M059J (cell line): ENCODE measurements at places on chromosomes 16 and 17. TPM values are rescaled to one million over a fixed set of nuclear protein-coding genes. Genes with fewer than 3 reads are reported as not detected.
A peak's percentile ranks its signal among the peaks of the same experiment; 100 is the strongest.

GRCh38 chr16:10635365-10636021 is 55.1 kb upstream of the EMP2 start:
- DNase-seq: no peak

- peak; percentile 3 for DNase-seq
These were observed 993.5 kb downstream of the CDH8 start for GRCh38 chr16:61042737-61043136.

DNA sequence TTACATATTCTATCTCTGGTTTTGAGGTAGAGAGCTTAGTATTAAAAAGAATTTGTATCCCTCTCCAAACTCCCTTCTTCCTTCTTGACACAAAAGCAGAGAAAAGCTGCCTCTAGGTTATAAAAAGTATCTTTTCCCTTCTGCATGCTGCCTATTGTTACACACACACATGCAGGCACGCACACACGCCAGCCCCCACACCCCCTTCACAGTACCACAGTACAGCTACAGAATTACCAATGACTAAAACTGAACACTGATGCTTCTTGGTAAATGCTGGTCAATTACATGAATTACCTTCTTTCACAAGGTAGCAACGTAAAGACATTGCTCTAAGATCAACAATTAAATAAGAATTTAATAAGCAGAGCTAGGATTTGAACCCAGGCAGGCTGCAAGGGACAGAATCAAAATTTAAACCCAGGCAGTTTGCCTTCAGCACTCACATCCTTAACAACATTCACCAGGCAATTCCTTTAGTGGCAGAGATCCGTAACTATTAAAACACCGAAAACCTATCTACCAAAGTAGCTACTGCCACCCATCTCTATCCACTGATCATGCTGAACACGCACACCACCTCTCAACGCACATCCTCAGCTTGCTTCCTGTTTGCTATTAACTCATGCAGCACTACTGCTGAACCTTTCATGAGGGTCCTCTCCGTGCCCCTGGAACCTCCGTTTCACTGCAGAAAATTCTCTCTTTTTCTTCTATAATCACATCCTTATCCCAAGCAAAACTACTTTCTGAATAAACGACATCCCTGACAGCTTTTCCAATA is 37.8 kb downstream of the YWHAE start:
- no peak for DNase-seq

DNA sequence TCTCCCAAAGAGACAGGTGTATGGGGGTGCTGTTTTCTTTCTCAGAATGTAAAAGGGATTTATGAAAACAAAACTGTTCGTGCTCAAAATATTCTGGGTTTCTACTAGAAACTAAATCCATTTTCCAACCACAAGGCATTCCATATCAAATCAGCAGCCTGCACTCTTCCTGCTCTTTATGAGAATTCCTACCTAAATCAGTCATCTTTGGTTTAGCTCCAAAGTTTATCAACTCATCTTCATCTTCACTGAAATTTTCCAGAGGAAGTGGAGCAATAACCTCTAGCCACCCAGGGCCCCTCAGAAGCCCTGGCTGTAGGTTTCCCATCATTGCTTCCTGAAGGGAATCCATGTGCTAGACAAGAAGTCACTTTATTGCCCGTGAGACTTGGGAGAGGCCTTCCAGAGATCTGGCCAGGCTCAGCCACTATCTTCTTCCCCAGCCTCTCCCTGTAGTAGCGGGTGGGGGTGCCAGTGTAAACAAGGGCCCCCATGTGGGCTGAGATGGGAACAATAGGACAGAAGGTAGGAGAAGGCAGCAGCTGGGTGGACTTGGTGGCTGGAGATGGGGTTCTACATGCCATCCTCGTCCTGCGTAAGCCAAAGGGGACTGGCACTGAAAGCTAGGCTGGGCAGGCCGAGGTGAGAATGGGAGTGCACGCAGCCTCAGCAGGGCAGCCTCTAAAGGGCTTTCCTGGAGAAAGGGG is 22.0 kb upstream of the ALDH3A1 start:
- DNase-seq: peak; percentile 84

CARD14 gene
- total RNA-seq: 0.10 TPM in 1 of 2 replicates, not detected in the other

COPS3 gene
- 204 and 245 TPM in 2 replicates for total RNA-seq

DNA sequence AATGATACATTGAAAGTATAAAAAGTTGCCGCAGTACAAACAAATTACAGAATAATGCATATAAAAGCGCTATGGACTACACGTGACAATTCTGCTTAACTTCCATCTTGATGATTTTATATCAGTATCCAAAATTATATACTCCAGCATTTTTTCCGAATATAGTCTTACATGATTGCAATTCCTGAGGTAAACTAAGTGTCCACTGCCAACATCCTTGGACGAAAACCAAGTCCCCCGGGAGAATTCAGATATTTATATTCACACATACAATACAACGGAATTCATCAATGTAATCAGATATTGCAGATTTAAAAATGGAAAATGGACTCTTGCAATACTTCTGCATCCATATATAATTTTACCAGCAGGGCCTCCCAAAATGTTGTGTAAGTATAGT is 8.9 kb upstream of the MYH11 start:
- no peak for DNase-seq

- DNase-seq: no peak
These were observed 67.5 kb upstream of the IRX6 start for GRCh38 chr16:55256412-55257016.

- DNase-seq: no peak
These were observed 48.2 kb downstream of the CEP112 start for GRCh38 chr17:66143657-66144282.

DNA sequence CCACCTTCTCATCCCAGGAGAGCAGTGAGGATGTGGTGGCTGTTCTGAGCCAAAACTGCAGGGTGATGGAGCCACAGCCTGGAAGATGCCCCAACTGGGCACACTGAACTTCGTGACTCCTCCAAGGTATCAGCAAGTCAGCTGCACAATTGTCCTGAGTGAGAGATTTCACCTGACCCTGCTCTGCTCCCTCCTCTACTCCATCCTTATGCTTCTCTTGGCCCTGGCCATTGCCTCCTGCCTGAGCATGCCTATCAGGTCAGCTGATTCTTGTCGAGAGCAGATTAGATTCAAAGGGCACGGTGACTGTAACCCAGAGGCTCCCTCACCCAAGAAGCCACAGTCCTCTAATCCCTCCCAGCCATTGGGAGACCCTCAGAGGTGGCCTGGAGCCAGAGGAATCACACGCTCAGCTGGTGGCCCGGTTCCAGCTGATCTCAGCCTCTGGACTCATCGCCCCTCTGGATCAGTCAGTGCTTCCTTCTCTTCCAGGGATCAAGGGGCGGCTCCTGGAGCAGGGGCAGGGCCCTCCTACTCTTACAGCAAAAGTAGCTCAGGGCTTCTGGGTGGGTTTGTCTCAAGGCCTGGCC is 7.0 kb upstream of the CYB561 start:
- DNase-seq: no peak

GRCh38 chr16:53084141-53084541 is 29.4 kb downstream of the CHD9 start:
- DNase-seq: no peak

PLA2G10 gene
- not detected in 2 replicates for total RNA-seq

- peak; percentile 30 for DNase-seq
These were observed 99.0 kb downstream of the OMG start for GRCh38 chr17:31198026-31198425.

DNA sequence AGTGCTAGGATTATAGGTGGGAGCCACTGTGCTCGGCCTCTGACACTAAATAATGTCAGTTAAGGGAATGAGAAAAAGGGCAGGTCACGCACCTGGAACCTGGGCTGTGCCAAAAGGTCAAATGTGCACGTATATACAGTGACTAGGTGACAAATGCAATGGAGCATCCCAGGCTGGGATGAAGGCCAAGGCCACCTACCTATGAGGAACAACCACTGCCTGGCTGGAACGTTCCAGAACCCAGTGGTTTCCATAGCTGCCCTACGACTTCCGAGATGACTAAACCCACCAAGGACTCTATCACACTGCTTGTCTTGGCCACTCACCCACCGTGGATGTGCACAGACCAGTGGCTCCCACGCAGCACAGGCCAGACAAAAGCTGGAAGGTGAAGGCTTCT is 16.1 kb downstream of the ZNF500 start:
- DNase-seq: no peak

PRSS21 gene
- not detected in 2 replicates for total RNA-seq

KRT39 gene
- 0.20 TPM in 1 of 2 replicates, not detected in the other for total RNA-seq

DNA sequence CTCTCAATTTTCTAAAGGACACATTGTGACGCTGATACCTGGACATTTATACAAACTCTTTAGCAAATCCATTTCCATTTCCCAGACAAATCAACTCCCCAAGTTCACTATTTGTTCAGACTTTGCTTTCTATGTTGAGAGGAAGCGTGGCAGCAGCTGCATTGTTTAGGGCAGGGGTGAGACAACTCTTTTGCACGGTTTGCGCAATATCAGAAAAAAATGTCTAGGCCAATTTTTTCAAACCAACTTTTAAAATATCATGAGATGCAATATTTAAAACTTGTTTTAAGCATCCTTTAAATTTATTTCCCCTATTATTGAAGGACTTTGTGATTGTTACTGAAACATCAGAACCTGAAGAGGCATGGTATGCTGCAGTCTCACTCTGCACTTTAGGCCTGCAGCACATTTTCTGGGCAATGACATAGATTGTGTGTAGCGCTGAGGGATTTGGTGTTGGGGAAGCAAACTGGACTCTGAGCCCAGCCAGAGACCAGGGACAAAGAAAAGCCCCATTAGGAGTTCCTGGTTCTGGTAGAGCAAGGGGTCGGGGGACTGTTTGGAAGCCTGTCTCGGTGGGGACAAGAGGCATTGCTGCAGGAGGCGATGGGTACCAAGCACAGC is 6.4 kb upstream of the CCDC182 start:
- DNase-seq: no peak

DNA sequence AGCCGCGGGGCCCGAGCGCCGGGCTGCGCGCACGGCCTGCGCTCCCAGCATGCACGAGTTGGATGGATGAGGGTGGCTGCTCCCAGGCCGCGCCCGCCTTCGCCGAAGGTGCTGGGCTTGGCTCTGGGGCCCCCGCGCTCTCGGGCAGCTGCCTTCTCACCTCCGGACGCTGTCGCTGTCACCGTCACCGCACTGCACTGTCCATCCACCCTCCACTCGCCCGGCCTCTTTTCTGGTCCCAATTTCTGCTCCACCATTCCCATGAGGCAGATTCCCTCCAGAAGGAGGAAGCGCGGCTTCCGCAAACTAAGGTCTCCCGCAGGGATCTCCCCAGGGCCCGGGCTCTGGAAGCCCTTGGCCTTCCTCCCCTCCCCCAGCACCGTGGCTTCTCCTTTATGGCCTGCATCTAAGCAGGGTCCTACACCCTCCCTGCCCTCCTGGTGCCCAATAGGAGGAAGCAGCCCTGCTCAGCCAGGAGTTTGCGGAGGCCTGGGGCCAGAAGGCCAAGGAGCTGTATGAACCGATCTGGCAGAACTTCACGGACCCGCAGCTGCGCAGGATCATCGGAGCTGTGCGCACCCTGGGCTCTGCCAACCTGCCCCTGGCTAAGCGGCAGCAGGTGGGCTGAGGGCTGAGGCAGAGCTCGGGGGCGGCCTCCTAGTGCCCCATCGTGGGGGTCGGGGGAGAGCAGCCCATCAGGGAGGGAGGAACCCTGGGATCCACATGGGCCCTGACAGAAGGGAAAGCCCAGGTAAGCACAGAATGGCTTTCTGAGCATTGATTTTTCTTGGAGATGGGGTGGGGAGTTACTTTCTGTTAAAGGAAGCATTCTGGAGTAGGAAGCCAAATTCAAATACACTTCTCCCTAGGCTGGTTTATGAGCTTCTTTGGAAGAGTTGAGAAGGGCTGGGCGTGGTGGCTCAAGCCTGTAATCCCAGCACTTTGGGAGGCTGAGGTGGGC is 899 bp downstream of the ACE start:
- no peak for DNase-seq

GRCh38 chr17:8681170-8681949 is 50.8 kb upstream of the MYH10 start:
- DNase-seq: peak; percentile 12

DNA sequence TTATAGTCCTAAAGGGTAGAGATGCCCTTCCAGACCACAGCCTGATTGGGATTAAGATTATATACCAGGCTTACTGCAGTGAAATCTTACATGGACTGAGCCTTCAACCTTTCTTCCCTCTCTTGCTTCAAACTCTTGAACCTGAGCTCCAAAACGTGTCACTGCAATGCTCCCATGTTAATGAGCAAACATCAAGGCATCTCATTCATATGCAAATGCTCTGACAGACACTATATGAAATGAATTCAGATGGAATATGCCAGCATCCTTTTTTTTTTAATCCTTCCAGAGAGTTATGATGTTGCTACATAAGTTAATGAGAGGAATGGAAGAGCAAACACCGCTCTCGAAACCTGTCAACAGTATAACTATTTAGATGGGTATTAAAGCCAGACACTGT is 611.9 kb upstream of the CDH11 start:
- no peak for DNase-seq

GRCh38 chr17:31508288-31509094 is 117.0 kb downstream of the RAB11FIP4 start:
- DNase-seq: no peak

DNA sequence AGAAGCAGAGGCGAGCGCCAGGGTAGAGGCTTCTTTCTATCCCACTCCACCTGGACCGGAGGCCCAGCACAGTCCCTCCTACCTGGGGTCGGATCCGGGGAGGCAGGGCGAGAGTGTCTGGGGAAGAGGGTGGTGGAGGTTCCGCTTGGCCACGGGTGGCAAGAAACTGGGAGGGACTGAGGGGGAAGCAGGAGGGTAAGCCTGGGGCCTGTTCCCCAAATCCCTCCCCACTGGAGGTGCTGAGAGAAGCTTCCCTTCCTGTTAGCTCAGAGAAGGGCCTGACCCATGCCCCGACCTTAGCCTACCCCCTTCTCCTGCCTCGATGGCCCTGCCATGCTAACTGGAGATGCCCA is 1.8 kb upstream of the TPPP3 start:
- DNase-seq: no peak
